Left renal cortex interstitium (tissue), 4 donors: ENCODE measurements at places on chromosomes 6 and 20. TPM values are rescaled to one million over a fixed set of nuclear protein-coding genes. Genes with fewer than 3 reads are reported as not detected.

TREM2 gene
- 0.55 TPM for polyA plus RNA-seq

ATP6V1G2 gene
- 6.5 TPM for polyA plus RNA-seq

PNRC1 gene
- 108 TPM for polyA plus RNA-seq

TPD52L1 gene
- 105 TPM for polyA plus RNA-seq

METTL24 gene
- polyA plus RNA-seq, result 13.6 TPM

MICA gene
- 3.6 TPM for polyA plus RNA-seq

TFAP2D gene
- not detected for polyA plus RNA-seq

IL17F gene
- not detected for polyA plus RNA-seq

STX7 gene
- polyA plus RNA-seq, result 80.8 TPM

CENPB gene
- 46.5 TPM for polyA plus RNA-seq

BPIFB4 gene
- polyA plus RNA-seq, result not detected

ADAM33 gene
- 12.1 TPM for polyA plus RNA-seq

CAGE1 gene
- polyA plus RNA-seq, result not detected

ENPP1 gene
- polyA plus RNA-seq, result 21.3 TPM

GRCh38 chr6:137213331-137213740 lies 5.8 kb downstream of the IFNGR1 start:
- no peak for DNase-seq

DNA sequence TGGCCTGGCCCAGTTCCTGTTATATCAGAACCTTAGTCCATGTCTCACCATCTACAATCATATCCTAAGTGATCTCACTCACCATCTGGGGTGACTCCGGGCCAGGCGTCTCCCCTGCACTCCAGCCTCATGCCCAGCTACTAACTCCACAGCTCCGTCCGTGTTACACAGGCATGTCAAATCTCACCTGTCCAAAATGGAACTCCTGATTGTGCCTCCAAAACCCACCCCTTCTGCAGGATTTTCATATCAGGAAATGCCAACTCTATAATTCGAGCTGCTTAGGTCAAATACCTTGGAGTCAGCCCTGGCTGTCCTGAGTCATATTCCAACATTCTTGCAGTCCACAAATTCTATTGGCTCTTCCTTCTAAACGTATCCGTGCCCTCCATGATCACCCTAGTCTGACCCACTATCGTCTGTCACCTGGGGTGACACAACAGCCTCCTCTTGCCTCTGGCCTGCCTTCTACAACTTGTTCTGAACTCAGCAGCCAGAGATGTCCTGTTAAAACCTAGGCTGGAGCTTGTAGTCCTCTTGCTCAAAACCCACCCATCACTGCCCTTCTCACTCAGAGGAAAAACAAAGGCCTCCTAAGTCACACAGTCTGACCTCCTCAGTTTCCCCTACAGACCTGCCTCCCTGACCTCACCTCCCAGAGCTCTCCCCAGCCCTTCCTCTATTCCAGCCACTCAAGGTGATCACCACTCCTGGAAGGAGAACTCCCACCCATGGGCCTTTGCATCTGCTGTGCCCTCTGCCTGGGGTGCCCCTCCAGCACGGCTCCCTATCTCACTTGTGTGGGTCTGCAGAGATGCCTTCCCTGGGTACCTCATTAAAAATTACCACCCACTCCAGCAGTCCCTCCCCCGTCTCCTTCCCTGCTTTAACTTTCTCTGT lies 85.3 kb upstream of the SIRPA start:
- no peak for DNase-seq

DNA sequence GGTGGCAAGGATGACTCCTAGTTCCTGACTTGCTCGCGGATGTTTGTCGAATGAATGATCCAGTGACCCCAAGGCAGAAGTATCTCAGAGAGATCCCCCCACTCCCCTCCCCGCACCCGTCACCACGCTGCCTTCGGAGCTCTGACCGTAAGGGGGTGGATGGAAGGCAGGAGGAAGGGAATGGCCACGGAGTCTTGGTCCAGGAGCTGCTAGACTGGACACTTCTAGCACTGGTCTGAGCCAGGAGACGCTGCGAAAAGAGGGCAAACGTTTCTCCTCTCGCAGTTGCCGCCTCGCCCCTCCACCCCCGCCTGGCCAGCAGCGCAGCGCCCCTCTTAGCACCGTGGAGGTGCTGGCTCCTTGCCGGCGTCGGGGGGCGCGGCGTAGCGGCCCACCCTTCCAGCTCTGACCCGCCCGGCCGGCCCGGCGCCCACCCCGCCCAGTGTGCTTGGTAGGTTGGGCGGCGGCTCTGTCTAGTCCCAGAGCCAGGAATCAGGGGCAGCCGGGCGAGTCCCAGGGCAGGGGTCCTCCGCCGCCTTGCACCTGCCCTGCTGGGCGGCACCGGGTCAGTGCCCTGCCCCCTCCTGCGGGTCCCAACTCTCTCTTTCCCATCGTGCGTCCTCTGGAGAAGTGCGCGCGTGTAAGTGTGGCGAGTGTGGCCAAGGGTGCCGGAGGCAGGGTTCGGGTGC lies 2.4 kb upstream of the DBNDD2 start:
- DNase-seq, result no peak

DNA sequence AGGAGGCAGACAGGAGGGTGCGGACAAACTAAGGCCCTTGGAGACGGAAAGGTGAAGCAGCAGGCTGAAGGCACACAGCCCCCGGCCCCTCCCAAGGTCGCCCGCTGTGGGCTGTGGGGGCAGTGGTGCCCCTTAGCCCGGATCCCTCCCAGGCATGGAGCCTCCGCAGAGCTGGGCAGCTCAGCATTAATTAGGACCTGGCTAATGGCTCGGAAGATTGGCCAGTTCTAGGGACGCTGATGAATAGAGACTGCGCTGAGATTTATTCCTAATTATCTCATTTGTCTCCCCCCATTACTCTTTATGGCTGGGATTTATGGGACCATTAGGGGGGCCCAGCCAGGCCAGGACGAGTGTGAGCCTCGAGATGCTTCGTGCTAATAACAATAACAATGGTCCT lies 20.4 kb downstream of the MDFI start:
- no peak for DNase-seq

- DNase-seq, result no peak
Observed at GRCh38 chr6:167769408-167770190, 57.1 kb upstream of the AFDN start.

DNA sequence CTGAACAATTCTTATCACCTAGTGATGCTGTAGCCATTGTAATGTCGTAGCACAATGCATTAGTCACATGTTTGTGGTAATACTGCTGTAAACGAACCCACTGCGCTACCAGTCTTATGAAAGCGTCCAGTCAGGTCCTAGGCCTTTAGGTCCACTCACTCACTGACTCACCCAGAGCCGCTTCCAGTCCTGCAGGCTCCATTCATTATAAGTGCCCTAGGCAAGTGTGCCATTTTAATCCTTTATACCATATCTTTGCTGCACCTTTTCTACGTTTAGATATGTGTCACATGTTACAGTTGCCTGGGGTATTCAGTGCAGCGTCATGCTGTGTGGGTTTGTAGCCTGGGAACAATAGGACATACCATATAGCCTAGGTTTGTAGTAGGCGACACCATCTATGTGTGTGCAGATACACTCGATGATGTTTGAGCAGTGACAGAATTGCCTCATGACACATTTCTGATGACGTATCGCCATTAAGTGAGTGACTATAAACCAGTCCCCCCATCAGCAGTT lies 15.4 kb downstream of the IGF2R start:
- no peak for DNase-seq

DNA sequence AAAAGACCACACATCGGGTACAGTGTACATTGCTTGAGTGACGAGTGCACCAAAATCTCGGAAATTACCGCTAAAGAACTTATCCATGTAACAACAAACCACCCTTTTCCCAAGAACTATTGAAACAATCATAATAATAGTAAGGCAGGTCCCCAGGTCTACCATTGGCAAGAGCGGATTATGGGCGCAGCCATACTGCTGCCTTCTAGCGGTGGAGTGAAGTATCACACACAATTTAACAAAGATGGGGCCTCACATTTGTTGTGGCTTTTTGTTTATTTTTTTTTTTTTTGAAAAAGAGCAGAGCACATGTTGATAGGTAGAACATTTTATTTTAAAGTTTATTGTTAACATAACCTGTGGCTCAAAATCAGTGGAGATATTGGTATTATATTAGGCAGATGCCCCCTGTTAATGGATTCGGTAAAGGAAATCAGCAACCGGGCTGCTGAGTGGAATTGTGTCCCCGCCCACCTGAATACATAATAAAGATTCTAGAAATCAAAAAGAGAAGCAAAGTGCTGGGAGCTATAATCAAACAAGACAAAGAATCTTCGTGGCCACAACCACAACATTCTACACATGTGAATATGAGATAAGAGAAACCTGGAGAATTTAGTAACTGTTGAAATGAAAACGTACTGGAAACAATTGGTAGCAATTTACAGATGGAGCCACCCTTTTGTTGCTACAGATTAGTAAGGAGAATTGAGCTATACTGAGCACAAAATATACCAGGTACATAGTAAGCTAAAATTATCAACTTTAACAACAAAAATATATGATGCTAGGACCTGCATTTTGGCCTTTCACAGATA lies 94.2 kb upstream of the EXOC2 start:
- DNase-seq, result no peak

DNA sequence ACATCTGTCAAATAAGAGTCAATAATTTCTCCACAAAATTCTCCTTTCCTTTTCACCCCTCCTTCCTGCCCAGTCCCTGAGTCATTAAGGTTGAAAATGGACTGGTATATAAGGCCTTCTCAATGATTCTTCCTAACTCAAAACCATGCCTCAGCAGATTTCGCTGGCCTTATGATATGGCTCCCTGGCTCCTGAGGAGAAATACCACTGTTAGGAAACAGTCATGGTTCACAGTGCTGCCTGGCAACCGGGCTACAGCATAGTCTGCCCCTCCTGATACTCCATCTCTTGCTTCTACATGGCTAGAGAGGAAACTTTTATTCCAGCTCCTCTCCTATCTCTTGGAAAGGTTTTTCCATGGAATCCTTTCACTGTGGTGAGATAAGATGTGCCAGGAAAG lies 4.7 kb downstream of the UBE2J1 start:
- no peak for DNase-seq

DNA sequence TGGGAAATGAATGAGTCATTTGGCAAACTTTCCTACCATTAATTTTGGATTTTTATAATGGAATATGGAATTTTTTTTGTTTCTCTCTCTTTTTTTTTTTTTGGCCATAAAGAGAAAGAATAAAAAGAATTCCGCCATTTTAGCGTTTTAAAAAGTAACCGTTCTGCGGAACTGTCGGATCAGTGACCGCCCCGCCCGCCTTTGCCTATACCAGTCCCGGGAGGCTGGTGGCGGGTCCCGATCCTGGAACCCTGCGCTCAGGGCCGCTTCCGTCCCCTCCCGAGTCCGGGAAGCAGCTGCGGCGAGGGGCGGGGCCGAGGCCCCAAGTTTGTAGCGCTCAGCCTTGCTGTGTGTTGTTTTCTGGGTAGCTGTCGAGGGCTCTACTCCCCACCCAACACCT lies 609 bp downstream of the L3MBTL1 start:
- no peak for DNase-seq

GRCh38 chr20:46388937-46389336 lies 17.5 kb downstream of the ELMO2 start:
- no peak for DNase-seq

DNA sequence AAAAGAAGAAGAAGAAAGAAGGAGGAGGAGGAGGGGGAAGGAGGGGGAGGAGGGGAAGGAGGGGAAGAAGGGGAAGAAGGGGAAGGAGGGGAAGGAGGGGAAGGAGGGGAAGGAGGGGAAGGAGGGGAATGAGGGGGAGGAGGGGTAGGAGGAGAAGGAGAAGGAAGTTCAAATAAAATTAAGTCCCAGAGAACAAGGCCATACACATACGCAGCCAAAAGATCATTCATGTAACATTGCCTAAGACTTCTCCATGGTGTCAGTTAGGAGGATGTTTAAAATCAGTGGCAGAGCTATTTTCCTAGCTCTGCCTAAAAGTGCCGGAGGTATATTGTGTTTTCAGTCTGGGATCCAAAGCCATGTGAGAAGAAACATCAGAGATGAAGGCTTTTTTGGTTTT lies 75.8 kb downstream of the PLCB4 start:
- DNase-seq, result no peak

GRCh38 chr6:189676-190075 lies 102.6 kb upstream of the DUSP22 start:
- DNase-seq, result no peak

GRCh38 chr20:25470045-25470444 lies 62.6 kb downstream of the GINS1 start:
- peak; percentile 11 for DNase-seq

GRCh38 chr20:48358176-48359054 lies 469.4 kb downstream of the PREX1 start:
- DNase-seq, result no peak

DNA sequence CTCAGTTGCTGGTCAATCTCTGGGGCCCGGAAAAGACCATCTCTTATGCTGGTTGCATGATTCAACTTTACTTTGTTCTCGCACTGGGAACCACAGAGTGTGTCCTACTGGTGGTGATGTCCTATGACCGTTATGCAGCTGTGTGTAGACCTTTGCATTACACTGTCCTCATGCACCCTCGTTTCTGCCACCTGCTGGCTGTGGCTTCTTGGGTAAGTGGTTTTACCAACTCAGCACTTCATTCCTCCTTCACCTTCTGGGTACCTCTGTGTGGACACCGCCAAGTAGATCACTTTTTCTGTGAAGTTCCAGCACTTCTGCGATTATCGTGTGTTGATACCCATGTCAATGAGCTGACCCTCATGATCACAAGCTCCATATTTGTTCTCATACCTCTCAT lies 4.3 kb downstream of the OR2J3 start:
- no peak for DNase-seq

DNA sequence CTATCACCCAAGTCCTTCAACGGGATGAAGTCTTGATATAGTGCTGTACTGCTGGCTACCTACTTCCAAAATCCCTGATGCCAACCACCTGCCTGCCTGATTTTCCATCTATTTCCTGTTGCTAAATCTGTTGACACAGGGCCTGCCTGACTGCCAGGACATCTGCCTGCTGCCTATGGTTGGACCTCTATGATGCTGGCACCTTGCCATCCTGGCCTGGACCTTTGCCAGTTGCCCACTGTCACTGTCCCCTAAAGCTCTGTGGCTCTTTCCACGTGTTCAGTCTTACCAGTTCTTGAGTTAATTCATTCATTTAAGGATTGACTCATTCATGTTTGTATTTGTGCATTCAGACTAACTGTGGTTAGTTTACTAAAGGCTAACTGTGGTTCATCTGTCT lies 9.2 kb upstream of the RGS17 start:
- DNase-seq, result no peak

DNA sequence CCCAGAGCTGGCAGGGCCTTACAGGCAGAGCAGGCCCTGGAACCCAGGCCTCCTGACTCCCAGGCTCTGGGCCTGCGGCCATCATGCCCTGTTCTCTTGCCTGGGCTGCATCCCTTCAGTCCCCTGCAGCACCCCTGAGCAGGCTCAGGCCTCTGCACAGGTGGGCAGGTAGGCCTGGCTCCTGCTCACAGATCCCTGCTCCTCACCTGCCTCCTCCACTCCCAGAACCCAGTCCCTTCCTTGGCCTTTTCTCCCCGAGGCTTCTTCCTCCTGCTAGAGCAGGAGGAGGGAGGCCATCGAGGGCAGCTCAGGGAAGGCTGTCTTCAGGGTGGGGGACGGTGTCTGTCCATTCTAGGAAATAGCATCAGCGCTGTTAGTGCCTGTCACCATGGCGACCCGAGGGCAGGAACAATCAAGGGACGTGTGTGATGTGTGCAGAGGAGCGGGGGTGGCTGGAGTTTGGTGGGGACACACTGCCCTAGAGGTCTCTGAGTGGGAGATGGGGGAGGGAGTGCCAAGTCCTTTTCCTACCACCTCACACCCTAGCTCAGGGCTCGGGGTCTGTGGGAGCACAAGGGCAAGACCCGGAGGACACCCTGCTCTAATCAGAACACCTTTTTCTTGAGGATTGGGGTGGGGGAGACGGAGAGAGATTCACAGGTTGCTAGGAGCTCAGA lies 26.6 kb downstream of the GLP1R start:
- no peak for DNase-seq

GRCh38 chr6:157867981-157868380 lies 44.9 kb downstream of the SNX9 start:
- DNase-seq, result no peak

GRCh38 chr20:33791959-33792597 lies 19.1 kb upstream of the CHMP4B start:
- no peak for DNase-seq
